ENCODE measurements at places on chromosomes 11 and 22.

DNA sequence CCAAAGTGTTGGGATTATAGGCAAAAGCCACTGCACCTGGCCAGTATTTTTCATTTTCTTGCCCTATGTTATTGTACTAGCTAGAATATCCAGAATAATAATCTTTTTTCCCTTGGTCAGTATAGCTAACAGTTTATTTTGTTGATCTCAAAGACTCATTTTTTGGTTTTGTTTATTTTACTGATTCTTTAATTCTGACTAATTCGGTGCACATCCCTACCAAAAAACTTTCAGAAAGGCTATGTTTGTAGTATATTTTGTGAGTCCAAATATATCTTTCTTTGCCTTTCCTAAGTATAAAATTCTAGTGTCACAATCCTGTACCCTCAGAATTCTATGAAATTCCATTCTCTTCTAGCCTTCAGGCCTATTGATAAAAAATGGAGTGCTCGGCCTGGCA lies 84.3 kb downstream of the PHF21A start:
- DNase-seq = no peak

DNA sequence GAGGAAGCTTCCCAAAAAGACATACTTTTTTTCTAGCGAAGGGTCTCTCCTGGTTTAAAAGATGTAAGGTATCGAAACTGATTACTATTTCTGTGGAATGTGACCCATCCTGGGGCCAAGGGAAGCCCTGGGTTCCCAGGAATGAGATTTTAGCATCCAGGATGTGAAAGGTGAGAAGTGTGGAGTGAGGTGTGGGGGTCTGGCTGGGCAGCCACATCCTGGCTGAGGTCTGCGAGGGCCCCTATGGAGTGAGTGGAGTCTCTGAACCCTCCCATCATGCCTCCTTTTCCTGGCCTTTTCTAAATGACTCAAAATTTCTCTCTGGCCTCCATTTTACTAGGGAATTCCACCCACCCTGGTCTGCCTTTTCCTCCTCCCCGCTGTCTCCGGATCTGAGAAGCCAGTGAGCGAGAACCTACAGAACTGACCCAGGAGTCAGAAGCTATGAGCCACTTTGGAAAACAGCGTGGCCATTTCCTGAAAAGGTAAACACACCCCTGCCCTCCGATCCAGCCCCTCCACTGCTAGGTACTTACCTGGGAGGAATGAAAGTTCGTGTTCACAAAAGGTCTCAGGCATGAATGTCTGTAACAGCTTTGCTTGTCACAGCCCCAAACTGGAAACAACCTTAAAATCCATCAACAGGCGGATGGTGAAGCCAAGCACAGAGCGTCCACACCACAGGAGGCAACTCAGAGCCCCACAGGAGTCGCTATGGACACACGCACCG lies 27.7 kb upstream of the SHANK2 start:
- no peak for DNase-seq

- peak; percentile 18 for DNase-seq
Observed at GRCh38 chr11:87451395-87451794, 413.7 kb downstream of the TMEM135 start.

- DNase-seq = no peak
Observed at GRCh38 chr11:110447897-110448745, 18.4 kb downstream of the FDX1 start.

DNA sequence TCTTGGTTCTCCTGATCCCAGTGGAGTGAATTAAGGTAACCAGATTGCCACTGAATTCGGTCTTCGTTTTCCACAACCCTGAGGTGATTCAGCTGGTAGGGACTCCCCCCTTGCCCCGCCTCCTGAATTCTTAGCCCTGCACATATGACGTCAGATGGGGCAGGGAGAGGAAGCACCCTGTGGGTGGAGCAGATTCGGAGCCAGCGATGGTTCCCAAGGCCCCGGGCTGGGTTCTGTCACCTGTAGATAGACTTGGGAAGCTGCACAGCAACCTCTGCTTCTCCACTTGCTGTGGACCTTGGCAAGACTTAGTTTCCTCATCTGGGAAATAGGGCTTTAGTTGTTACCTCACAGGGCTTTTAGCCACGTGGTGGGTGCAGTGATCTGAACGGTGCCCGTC lies 67.8 kb downstream of the CTTN start:
- no peak for DNase-seq

GRCh38 chr22:50070366-50070765 lies 12.3 kb upstream of the TTLL8 start:
- DNase-seq = no peak

DNA sequence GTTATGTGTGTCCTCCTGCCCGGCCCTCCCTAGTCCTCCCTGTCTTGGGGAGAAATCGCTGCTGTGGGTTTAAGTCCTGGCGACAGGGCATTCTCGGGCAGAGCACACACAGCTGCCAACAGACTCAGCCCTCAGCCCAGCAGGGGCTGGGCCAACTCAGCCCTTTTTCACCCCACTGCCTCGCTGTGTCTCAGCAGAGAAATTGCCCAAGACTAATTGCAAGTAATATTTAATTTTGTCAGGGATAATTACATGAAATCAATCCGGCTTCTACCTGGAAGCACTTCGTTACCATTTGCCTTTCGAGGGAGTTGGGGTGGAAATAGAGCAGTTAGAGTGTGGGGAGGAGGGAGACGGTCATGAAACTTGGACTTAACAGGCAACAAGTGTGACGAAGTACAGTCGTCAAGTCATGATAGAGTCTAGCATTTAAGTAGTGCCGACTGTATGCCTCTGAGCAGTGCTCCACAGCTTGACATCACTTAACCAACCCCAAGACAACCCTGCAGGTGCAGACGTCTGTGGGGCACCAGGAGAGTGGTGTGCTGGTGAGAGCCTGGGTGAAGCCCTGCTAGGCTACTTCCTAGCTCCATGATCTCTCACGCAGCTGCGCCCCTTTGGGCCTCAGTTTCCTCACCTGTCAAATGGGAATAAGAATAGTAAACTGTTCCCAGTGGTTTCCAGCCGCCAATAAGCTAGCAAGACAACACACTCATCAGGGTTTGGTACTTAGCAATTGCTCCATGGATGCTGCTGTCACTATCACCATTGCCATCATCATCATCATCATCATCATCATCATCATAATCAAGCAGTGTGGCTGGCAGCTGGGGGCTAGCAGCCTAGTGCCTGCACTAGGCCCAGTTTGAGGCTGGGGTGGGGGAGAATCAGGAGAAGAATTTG lies 29.2 kb downstream of the MN1 start:
- no peak for DNase-seq

DNA sequence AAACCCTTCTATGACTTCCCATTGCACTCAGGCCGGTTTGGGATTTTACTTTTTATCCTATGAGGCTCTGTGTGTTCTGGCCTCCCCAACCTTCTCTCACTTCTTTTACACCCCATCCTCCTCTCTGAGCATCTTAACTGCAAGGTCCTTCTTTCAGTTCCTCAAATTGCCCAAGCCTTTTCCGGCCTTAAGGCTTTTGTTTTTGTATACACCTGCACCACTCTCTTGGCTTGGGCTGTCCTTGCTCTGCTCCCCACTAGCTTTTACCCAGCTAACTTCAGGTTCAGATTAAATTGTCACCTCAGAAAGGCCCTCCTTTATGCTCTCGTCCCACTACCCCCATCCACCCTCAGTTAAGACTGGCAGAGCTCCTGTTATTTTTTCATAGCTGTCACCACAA lies 55.5 kb downstream of the FAM83F start:
- DNase-seq = no peak

GRCh38 chr22:22706253-22706915 lies 62.0 kb downstream of the GGTLC2 start:
- DNase-seq = no peak
